Cardiac septum (tissue), 1 donor: ENCODE measurements at places on chromosomes 3 and 15. TPM values are rescaled to one million over a fixed set of nuclear protein-coding genes. Genes with fewer than 3 reads are reported as not detected.
A peak's percentile ranks its signal among the peaks of the same experiment; 100 is the strongest.

GRCh38 chr3:122555275-122556071 is 8.6 kb downstream of the PARP9 start:
- DNase-seq: no peak

GRCh38 chr3:31565288-31565687 is 32.6 kb downstream of the STT3B start:
- DNase-seq: no peak

GRCh38 chr15:28960979-28961378 is 75.2 kb downstream of the APBA2 start:
- no peak for DNase-seq

- peak; percentile 55 for DNase-seq
Observed at GRCh38 chr15:63891768-63892133, 58.0 kb upstream of the HERC1 start.

- no peak for DNase-seq
Observed at GRCh38 chr3:133629146-133629545, 32.6 kb downstream of the TOPBP1 start.

Gene GABRA5
- not detected for total RNA-seq

- no peak for DNase-seq
Observed at GRCh38 chr3:116338713-116339112, 106.6 kb downstream of the LSAMP start.

Gene DISP2
- total RNA-seq: 1.2 TPM

Gene PRSS50
- 0.78 TPM for total RNA-seq

DNA sequence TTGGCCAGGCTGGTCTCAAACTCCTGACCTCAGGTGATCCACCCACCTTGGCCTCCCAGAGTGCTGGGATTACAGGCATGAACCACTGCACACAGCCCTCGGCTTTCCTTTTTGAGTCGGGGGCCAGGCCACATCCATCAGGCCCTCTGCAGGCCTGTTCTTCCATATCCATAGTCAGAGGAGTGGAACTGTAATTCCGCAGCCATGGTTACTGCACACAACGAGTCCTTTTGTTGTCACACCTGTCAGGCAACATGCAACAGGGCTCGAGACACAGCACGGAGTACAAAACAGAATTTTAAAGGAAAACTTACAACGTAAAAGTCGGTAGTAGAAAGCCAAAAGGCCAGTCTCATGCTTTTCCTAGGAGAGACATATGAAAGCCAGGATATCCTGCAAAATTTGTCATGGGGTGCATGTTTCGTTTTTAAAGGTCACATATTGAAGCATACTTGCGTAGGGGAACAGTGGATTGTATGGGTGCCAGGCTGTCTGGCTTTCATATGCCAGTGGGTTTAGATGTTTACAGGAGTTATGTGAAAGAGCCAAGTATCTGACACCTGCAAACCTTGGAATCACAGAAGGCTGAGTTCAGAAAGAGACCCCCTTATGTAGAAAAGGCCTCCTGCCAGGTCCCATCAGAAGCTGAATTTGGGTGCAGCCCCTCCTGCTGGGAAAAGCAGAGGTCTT is 63.2 kb upstream of the LPP start:
- no peak for DNase-seq

Gene RASGRF1
- total RNA-seq: 0.11 TPM

DNA sequence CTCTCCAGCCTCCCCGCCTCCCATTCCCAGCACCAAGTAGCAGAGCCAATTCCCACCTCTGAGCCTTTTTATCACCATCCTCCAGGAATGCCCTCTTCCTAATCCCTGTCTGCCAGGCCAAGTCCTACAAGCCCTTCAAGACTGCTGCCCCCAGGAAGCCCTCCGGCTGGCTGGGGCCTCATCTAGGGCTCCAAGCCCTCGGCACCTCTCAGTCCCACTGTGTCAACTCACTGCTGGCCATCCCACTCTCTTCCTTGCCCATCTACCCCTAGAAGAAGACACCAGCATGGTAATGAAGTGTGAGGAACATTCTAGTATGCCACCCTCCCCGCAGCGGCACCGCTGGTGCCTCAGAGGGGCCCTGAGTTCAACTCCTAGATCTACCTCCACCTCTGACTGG is 10.0 kb upstream of the GRIP2 start:
- DNase-seq: no peak

Gene TMEM212
- total RNA-seq: not detected

DNA sequence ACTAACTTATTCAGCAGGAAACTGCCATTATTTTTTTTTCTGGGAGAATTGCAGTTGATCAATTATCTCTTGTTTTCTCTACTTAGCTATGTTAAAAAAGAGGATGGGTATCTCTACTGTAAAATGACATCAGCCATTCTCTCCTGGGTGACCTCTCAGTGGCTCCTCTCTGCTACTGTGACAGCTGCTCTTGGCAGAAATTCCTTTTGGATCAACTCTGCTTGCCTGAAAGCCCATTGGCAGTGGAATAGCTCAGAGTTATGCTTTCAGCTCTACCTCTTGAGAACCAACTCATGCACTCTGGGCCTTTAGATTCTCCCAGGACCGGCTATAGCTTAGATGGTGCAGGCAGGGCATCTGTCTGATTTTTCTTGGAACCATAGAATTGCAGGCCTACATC is 99.9 kb upstream of the GAP43 start:
- no peak for DNase-seq

DNA sequence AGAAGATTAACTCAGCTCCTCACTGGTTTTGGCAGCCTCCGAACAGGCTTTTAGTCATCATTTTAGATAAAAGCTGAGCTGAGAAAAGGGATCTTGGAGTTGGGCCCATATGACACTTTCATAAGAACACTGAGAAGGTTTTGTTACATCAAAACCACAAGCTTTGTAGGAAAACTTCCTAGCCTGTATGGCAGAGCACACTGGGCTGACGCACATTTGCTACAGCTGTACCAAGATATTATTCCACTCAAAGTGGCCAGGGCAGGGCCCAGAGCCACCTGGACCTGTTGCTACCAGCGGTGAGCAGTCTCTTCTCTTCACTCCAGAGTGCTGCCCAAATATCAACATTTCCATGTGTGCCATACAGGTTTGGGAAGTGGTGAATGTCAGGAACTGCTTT is 160.5 kb upstream of the CCDC54 start:
- DNase-seq: no peak

Gene CHSY1
- 17.5 TPM for total RNA-seq

GRCh38 chr15:33738941-33739664 is 229.2 kb upstream of the CHRM5 start:
- DNase-seq: no peak

Gene EEF1AKMT4
- 1.5 TPM for total RNA-seq

Gene KNG1
- total RNA-seq: not detected

- DNase-seq: peak; percentile 78
Observed at GRCh38 chr15:55247766-55248427, 41.7 kb downstream of the RAB27A start.

Gene DPPA2
- not detected for total RNA-seq

Gene TBCCD1
- 7.8 TPM for total RNA-seq

Gene CKMT1A
- total RNA-seq: 0.32 TPM

- no peak for DNase-seq
Observed at GRCh38 chr3:156303001-156303707, 182.8 kb downstream of the KCNAB1 start.
